ENCODE measurements at places on chromosomes 16 and 17. TPM values are rescaled to one million over a fixed set of nuclear protein-coding genes. Genes with fewer than 3 reads are reported as not detected.

The KRTAP1-1 gene
- total RNA-seq, result 0.87 TPM

The RAB37 gene
- 0.11 TPM for total RNA-seq

The C1QL1 gene
- total RNA-seq, result 0.37 TPM

The KRTAP4-6 gene
- total RNA-seq, result not detected

The TMEM98 gene
- total RNA-seq, result 143 TPM

The TBX6 gene
- total RNA-seq, result 0.11 TPM

The NPIPB6 gene
- 0.33 TPM for total RNA-seq

Data from uterine smooth muscle cell (primary cell).